AG08395 (cell line): ENCODE measurements at places on chromosomes 16 and 17.

GRCh38 chr17:44387804-44388203 is 1.6 kb downstream of the ITGA2B start:
- no peak for DNase-seq

- DNase-seq: no peak
These were observed 19.2 kb downstream of the SREBF1 start for GRCh38 chr17:17817552-17817947.

- peak; percentile 27 for DNase-seq
These were observed 9.1 kb downstream of the PSMB3 start for GRCh38 chr17:38761612-38762011.

- no peak for DNase-seq
These were observed 1276.1 kb upstream of the CDH8 start for GRCh38 chr16:63312346-63312745.

DNA sequence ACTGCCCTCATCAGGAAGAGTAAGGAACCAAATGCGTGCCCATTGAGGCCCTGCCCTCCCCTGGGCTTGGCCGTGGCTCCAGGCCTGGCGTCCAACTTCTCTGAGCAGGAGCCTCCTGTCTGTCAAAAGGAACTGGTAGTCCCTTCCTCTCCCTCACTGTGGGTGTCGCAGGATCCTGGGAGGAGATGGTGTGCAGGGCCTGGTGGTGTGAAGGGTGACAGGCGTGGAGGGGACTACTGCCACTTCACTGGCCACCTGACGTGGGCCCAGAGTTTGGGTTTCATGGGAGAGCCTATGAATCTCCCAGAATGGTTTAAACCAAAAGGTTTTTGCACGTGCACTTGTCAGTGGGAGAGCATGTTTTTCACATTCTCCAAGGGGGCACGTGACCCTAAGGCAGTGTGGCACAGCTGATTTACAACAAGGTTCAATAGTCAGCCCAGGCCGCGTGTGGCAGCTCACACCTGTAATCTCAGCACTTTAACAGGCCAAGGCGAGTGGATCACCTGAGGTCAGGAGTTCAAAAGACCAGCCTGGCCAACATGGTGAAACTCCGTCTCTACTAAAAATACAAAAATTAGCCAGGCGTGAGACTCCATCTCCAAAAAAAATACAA is 12.5 kb downstream of the ARL2BP start:
- no peak for DNase-seq

DNA sequence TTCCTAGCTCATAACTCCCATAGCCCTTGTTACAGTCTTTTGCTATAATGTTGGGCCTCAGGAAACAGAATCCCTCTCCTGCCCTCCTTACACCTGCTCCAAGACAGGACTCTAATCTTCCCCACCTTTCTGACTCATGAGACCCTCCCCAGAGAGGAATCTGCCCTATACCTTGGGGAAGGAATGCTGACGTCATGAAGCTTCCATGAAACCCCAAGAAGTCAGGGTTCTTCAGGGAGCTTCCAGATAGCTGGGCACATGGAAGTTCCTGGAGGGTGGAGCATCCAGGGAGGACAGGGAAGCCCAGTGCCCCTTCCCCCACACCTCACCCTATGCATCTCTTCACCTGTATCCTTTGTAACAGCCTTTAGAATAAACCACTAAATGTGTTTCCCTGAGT is 285.7 kb downstream of the SOX9 start:
- no peak for DNase-seq

DNA sequence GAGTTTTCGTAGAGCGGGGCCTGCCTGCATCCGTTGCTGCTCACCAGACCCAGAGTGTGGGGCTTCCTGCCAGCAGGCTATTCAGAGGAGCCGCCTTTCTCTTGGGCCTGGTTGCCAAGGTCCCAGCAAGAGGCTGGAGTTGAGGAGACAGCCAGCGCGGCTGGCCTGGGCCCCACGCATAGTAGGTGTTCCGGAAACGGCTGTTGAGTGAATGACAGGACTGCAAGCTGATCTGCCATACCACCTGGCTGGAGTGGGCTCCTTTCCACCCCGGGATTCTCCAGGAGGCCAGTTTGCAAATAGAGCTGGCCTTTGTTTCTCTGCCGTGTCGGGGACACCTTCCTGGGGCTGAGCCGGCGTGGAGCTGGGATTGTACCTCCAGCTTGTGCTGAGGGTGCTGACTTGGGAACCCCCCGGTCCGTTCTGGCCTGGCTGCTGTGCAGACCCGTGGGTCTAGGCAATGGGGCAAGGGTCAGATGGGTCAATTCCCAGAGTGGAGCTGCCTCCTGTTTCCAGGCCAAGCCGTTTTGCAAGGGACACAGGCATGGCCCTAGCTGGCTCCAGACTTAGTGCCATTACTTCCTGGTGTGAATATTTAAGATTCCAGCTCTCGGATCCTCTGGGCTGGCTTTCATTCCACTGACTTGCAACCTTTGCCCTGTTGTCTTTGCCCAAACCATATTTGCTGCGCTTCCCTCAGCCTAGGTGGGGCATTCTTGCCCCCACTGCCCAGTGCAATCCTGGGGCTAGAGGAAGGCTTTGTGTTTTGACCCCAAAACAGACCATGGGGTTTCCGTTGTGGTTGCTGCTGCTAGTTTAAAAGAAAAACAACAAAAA is 68.8 kb downstream of the CMIP start:
- DNase-seq: peak; percentile 45

DNA sequence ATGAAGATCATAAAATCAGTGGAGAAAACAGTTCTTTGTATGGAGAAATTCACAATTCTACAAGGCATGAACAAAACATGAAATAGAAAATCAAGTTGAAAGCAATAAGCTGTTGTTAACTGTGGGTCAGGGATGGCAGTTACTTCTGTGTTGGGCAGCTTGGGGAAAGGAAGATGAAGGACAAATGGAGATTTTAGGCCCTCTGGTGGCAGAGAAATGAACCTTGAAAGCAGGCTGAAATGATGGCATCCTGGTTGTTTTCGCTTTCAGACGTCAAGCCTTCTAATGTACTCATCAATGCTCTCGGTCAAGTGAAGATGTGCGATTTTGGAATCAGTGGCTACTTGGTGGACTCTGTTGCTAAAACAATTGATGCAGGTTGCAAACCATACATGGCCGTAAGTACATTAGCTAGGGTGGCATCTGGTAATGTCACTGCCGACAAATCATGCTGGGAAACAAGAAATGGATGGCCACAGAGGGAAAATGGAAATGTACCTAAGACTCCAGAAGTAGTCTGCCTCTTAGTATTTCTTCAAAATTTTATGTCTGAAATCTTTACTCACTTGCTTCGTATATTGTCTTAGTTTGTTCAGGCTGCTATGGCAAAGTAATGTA is 108.9 kb downstream of the MAP2K6 start:
- peak; percentile 70 for DNase-seq

DNA sequence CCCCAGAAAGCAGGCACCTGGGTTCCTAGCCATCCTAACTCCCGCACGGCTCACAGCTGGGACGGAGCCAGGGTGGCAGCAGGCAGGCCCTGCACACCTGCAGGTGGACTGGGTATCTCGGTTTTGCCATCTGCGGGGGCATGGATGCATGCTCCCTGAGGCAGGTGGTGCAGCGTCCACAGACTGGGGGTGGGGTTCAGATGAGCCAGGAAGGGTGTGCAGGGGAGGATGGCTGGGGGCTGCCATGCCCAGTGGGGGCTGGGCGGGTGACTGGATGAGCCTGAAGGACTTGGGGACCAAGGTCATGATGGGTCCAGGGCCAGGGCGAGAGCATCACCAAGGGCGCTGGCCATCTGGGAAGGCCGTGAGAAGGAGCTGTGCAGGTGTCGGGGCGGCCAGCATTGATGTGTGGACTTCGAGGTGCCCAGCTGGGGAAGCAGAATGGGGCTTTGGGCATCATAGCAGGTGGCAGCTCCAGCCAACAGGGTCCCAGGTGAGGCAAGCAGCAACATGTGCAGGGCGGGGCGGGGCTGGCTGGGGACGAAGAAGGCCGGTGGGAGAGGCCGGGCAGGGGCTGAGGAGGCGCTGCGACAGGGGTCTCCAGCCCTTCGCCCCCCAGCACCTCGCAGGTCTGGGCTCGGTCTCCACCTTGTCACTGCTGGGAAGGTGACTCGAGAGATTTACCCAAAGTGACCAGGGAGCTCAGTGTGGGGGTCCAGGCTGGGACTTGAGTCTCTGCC is 41.0 kb upstream of the ZNF469 start:
- no peak for DNase-seq

- no peak for DNase-seq
These were observed 1418.8 kb downstream of the CDH11 start for GRCh38 chr16:63702981-63703590.

DNA sequence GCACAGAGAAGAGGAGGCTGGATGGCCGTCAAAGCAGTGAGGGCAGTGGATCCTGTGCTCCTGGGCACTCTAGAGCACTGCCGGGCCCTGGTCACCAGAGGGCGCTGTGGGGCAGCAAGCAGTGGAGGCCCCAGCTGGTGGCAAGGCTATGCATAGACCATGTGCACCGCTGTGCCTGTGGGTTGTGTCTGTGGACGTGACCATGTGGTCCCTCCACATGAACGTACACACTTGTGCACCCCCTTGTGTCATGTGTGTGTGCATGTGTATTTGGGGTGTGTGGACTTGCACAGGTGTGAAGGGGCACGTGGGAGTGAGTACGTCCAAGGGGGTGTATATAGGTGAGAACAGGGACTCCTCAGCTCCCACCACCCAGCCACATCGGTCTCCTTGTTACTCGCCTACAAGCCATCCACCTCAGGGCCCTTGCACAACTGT is 4.4 kb upstream of the MAP2K3 start:
- DNase-seq: peak; percentile 89

DNA sequence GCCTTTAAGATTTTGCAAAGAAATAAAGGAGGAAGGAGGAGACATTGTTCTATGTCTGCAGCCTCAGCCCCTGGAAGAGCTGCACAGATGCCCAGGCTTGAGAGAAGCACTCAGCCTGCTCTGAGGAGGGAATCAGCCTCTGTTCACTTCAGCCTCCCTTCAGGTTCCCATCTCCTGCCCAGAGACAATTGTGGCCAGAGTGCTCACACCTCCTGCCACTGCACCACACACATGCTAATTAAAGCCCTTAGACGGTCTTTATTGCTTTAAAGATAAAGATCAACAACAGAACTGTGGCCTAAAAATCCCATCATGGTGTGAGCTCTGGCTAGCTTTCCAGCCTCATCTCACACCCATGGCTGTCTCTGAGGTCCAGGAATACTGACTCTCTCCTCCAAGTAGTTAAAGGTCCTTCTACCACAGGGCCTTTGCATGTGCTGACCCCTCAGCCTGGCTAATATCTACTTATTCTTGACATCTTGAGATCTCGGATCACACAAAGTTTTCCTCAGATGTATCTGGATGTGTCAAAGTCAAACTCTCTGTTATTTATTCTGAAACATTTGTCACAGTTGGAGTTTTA is 33.8 kb downstream of the CHD9NB start:
- DNase-seq: no peak
